ENCODE measurements at places on chromosomes 12 and 14. TPM values are rescaled to one million over a fixed set of nuclear protein-coding genes. Genes with fewer than 3 reads are reported as not detected.

Gene GALNT9
- not detected for total RNA-seq

Gene PRKD1
- not detected for total RNA-seq

Gene BCL7A
- total RNA-seq: 11.0 TPM

Gene OTUB2
- total RNA-seq: 2.3 TPM

Gene KCNMB4
- 0.58 TPM for total RNA-seq

Gene SCFD1
- total RNA-seq: 41.0 TPM

Gene KRT77
- total RNA-seq: not detected

Gene OR11H12
- total RNA-seq: not detected

Data from HT-29 (cell line).